ENCODE measurements at places on chromosomes 3 and 15.

DNA sequence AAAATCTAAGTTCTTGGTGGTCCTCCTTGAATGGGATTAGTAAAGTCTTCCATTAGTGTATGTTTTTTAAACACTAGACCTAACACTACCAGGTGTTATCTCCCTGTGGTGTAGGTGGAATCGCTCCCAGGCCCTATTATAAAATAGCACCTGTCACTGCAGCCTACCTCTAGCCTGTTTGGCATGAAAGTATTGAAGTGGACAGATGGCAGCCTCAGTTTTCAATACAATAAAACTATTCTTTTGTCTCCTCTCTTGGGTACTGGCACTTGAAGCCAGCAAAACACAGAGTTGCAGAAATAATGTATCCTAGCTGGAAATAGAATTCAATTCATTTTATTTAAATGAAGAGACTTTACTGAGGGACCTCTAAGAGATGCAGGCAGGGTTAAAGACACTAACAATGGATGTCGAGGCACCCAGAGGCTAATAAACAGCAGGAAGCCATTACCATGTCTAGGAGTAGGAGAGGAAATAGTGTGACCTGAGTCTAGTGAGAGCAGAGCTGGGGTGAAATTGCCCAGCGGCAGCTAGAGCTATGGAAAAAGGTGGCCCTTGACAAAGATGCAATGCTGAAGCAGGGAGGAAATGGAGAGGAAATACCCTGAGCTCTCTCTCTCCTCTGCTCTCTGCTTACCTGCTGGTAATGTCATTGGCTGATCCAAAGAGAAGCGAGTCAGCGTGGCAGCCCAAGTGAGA is 49.1 kb upstream of the TMEM158 start:
- no peak for DNase-seq

- no peak for DNase-seq
These were observed 24.3 kb downstream of the NDUFAF1 start for GRCh38 chr15:41377978-41378377.

DNA sequence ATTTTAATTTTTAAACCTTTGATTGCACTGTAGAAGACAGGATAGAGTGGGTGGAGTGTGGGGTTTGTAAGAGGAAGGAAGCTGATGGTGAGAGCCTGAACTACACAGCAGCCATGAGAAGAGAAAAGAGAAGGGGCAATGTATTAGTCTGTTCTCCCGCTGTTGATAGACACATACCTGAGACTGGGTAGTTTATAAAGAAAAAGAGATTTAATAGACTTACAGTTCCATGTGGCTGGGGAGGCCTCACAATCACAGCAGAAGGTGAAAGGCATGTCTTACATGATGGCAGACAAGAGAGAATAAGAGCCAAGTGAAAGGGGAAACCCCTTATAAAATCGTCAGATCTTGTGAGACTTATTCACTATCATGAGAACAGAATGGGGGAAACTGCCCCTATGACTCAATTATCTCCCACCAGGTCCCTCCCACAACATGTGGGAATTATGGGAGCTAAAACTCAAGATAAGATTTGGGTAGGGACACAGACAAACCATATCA is 37.3 kb downstream of the STARD5 start:
- DNase-seq = no peak

GRCh38 chr3:46990573-46991374 is 11.3 kb downstream of the NBEAL2 start:
- DNase-seq = no peak

DNA sequence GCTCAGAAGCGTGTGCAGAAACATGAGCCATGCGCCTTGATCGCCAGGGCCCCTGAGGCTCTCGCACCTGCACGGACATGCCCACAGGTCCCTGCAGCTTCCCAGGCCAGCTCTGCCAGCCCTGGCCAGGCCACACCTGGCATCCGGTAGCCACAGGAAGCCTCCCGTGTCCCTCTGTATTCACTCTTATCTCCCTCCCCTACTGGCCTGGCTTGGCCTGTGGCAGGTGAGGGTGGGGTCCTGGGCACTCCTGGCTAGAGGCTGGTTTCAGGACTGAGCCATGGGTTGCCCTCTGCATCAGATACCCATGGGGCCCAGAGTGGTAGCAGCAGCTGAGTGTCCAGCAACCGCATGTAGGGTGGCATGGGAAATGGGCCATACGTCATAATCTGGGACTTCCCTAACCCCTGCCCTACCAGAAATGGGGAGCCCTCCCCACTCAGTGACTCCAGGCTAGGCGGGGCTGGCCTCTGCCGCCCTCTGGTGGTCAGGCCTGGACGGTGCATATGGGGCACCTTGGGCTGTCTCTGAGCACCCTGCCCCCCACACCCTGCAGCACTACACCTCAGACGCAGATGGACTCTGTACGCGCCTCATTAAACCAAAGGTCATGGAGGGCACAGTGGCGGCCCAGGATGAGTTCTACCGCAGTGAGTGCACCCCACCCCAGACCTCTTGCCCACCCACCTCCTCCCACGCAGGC is 12.6 kb upstream of the LMAN1L start:
- DNase-seq = peak; percentile 81

DNA sequence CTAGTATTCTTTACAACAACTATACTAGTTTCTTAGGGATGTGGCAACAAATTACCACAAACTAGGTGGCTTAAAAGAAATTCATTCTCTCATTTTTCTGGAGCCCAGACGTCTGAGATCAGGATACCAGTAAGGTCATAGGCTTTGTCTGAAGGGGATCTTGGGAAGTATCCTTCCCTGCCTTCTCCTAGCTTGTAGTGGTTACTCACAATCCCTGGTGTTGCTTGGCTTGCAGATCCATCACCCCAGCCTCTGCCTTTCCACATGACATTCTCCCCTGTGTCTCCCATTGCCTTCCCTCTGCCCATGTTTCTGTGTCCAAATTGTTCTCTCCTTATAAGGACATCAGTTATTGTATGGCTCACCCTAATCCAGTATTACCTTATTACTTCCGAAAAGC is 24.3 kb upstream of the CLDN1 start:
- DNase-seq = no peak

- no peak for DNase-seq
These were observed 11.5 kb downstream of the CCDC80 start for GRCh38 chr3:112629425-112629824.

DNA sequence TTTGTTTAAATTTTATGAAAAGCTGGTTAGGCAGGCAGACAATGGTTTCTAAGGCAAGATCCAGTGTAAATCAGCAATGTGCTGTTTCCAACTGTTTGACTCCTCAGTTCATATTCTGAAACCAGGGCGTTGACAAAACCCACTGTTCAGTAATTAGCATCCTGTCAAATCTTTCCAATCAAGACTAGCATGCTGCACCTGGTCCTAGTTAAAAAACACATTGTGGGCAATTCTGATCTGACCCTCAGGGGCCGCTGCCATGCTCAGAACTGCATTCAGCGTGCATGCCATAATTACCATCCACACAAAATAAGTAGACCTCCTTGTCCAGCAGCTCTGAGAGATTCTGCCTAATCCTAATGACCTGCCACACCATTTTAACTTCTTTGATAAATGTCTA is 20.9 kb upstream of the RBP1 start:
- DNase-seq = no peak

Data from D721Med (cell line).